Epithelial cell of prostate (primary cell): ENCODE measurements at places on chromosomes 2 and 18.

DNA sequence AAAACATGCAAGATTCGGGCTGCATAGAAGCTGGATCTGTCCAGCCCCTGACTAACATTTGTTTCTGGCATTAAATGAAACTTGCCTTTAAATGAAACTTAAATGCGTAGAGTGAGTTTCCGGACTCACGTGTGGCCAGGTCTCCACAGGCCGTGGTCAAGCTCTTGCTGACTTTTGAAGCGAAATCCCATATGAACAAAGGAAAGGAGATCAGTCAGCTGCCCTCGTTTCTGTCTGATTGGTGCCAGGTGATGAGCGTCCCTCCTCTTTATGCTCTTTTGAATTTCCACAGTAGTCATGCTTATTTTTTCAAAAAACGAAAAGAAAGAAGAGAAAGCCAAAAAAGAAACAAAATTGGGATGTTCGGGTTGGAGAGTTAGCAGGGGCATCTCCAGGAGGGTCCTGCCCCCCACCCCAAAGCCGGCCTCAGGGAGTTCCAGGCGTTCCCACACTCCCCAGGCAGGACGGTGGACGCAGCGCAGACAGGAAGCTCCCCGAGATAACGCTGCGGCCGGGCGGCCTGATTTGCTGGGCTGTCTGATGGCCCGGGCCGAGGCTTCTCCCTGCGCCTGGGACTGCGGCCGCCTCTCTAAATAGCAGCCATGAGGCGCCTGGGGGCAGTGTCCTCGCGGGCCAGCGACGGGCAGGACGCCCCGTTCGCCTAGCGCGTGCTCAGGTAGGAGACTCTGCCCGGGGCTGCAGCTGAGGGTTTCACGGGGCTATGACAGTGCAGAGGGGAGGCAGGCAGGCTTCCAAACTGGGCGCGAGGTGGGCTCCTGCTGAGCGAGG is at the start of gene COLEC11:
COLEC11 (plus strand) TSS at position 620 of the 789 bp plus-strand sequence. CDS start 9,229 bp downstream, outside the sequence.
- no peak for DNase-seq

DNA sequence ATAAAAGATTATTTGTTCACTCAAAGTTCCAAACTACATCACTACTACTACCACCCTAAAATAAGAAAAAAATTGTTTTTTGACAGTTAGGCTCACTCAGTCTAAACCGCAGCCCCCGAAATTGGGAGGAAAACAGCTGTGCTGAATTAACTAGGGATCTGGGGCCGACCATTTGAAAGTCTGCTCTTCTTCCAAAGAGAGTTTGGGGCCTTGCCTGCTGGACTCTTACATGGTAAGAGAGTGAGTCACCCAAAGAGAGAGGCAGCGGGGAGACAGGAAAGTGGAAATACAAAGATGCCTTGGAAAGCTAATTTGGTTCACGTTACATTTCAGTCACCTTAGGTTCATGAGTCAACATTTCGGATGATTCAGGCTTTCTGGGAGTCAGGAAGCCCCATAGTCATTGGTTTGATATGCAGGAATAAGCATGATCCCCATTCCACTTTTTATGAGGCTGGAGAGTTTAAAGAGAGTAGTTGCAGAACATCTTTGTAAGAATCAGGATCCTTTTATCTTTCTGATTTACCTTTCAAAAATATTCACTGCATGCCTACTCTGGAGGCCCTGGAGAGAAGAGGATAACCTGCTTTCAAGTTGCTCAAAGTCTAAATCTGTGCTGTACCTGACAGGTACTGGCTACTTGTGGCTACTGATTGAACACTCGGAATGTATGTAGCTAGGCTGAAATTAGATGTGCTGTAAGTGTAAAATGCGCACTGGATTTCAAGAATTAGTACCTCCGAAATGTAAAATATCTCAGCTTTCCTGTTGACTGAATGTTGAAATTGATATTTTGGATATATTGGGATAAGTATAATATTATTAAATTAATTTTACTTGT is 995 bp upstream of the RTN4 start:
- DNase-seq, result peak; percentile 98

GRCh38 chr2:60033325-60033724 is 520.1 kb downstream of the BCL11A start:
- DNase-seq, result no peak

- no peak for DNase-seq
Measured at GRCh38 chr2:64960819-64961218, 28.4 kb upstream of the SLC1A4 start.

DNA sequence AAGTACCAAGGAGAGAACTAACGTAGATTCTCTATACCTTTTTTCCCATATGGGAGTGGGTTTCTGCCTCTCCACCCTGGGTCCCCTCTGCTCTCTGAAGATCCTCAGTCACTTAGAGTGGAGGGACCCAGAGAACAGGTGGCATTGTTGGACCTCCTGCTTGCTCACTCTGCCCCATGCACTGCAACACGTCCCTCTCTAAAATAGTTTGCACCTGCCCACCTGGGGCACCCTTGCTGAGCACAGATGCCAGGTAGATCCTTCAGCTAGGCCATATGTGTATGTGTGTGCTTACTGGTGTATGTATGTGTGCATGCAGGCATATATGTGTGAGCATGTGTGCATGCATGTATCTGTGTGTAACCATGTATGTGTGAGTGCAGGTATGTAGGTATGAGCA is 2.2 kb downstream of the IL36RN start:
- DNase-seq, result no peak

DNA sequence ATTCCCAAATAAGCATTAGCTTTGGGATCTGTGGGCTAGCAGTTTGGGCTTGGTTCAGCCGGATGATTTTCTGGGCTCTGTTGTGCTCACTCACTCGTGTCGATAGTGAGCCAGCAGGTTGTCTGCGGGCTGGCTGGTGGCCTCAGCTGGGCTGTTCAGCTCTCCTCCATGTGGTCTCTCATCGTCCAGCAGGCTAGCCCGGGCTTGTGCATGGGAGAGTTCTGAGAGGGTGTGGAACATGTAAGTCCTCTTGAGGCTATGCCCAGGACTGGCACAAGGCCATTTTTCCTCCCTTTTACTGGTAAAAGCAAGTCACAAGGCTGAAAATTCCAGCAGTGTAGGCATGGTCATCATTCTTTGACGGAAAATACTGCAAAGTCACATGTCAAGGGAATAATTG is 38.5 kb downstream of the NTSR2 start:
- DNase-seq, result peak; percentile 37

DNA sequence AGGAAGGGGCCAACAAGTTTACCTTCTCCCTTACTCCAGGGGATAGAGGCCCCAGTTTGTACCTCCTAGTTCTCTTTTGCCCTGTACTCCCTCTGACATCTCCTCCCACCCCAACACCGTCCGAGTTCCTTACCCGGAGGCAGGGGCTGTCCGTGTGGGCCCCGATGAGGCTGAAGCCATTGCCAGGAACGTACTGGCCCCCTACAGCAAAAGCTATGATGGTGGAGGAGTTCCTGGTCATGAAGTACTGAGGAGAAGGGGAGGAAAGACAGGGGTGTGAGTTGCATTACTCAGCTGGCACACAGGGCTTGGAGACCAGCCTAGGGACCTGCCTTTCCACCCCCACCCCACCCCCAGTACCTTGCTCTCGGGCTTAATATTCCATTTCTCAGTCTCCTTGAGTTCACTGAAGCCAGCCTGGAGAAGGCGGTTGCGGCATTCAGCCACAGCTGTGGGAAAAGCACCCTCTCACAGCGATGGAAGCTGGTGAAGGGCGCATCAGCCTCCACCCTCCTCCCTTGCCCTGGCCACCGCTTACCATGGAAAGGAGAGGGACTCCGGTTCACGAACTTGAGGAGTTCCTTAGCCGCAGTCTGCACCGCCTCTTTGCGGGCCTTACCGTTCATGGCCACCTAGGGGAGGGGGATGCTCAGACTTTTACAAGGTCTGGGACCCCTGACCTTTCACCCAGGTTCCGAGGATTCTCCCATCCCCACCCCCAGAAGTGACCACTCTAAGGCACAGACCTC is 1.0 kb downstream of the DNPEP start:
- no peak for DNase-seq

DNA sequence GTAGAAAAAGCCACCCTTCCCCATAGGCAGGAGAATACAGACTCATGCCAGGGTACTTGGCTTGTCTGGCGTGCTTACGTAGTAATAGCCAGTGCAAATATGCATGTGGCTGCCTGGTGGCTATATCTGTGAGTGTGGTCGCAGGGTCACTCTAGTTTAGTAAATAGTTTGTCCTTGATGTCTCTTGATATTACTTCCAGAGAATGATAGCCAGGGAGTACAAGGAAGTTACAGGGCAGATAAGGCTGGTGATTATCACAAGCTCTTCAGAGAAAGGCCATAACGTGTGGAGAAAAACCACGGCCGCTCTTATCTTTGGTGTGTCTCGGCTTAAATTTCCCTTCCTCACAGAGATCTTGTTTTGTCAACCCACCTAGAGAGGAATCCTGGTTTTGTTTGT is 54.3 kb upstream of the SLC39A10 start:
- no peak for DNase-seq
